ENCODE measurements at places on chromosomes 5 and 9. TPM values are rescaled to one million over a fixed set of nuclear protein-coding genes. Genes with fewer than 3 reads are reported as not detected.

- no peaks in the 10 kb centered on the region for H3K27me3 ChIP-seq
- no peak overlapping the region for H3K4me3 ChIP-seq
- no peak overlapping the region for H3K27ac ChIP-seq
Measured at GRCh38 chr9:4116071-4116581, 183.7 kb downstream of the GLIS3 start.

DNA sequence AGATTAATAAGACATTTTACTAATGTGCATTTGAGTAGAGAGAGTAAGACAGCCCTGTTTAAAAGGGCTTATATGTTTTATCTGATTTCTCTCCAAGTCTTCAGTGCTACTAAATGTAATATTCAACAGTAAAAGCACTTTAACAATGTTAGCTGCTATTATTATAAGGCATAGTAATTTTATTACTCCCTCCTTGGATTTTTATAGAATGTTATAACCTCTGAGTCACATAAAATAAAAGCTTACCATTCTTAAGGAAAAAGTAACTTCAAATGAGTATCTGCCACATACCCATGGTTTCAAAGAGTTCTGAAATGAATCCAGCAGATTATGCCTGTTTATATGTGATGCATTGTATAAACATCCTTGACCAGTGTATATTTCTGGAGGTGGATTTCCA is 19.0 kb downstream of the SPDL1 start:
- H3K27me3 ChIP-seq: no peaks in the 10 kb centered on the region
- DNase-seq: no peak
- no peak overlapping the region for H3K27ac ChIP-seq
- H3K4me3 ChIP-seq: no peak overlapping the region

- peaks cover 24% of the 10 kb centered on the region for H3K27me3 ChIP-seq
- no peaks in the 10 kb centered on the region for H3K36me3 ChIP-seq
- no peak overlapping the region for H3K4me3 ChIP-seq
- no peak for DNase-seq
Measured at GRCh38 chr9:131823701-131824146, 83.8 kb upstream of the RAPGEF1 start.

The SERF1B gene
- polyA plus RNA-seq: 60.9 TPM

- peaks cover 5% of the 10 kb centered on the region for H3K36me3 ChIP-seq
- no peak overlapping the region for H3K4me3 ChIP-seq
- no peak overlapping the region for H3K27ac ChIP-seq
- H3K4me1 ChIP-seq: peaks cover 6% of the 10 kb centered on the region
- no peaks in the 10 kb centered on the region for H3K27me3 ChIP-seq
Measured at GRCh38 chr9:77750284-77750683, 102.2 kb upstream of the GNA14 start.

DNA sequence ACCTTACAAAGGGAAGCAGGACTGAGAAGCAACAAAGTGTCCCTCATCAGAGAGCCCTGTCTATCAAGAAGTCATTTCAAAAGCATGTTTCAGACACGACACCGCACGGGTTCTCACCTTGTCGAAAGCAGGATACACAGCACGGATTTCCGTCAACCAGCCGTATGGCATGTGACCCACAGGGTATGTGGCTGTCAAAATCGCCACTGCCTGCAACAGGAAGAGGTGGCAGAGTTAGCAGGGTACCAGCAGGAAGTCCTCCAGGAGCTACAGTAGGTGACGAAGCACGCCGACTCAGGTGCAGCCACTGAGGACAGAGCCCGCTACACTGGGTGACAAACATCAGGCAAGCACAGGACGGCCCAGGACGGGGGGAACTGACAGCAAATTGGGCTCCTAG is 81.2 kb downstream of the OTULIN start:
- H3K4me3 ChIP-seq: no peak overlapping the region
- DNase-seq: no peak
- H3K36me3 ChIP-seq: peaks cover 9% of the 10 kb centered on the region
- H3K27me3 ChIP-seq: no peaks in the 10 kb centered on the region
- peaks cover 35% of the 10 kb centered on the region for H3K4me1 ChIP-seq

DNA sequence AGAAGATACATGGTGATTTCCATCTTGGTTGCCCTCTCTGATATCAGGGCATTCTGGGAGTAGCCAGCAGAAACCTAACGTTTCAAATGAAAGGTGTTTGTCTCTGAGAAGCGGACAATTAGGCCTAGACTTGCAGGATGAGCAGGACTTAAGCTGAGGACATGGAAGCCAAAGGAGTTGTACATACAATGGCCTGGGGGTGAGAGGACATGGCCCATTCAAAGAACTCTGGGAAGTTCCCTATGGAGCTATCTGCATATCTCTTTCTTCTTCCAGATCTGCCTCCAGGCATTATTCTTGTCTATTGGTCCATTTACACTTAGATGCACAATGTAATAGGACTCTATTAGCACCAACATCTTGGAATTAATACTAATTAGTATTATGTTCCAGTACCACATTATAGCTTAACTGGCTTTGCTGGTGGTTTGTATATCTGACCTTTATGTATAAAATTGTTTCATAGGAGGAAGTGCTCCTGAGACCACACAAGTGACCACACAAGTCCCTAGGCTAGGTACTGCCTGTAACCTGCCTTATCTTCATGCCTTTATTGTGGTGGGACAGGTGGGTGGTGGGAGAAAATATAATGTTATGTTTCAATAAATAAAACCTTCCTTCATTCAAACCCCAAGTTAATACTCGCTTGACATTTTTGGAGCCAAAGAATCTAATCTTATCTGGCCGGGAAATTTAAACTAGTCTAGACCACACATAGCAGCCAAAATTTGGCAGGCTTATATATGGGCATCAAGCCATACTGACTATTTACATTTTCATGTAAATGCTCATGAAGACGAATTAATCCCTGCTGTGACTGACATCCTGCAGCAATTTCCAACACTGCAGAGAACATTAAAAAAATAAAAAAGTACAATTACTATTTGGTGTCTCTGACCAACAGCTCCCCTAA is 52.1 kb upstream of the EQTN start:
- H3K36me3 ChIP-seq: no peaks in the 10 kb centered on the region
- no peak overlapping the region for H3K27ac ChIP-seq
- H3K4me1 ChIP-seq: no peaks in the 10 kb centered on the region
- H3K27me3 ChIP-seq: no peaks in the 10 kb centered on the region

DNA sequence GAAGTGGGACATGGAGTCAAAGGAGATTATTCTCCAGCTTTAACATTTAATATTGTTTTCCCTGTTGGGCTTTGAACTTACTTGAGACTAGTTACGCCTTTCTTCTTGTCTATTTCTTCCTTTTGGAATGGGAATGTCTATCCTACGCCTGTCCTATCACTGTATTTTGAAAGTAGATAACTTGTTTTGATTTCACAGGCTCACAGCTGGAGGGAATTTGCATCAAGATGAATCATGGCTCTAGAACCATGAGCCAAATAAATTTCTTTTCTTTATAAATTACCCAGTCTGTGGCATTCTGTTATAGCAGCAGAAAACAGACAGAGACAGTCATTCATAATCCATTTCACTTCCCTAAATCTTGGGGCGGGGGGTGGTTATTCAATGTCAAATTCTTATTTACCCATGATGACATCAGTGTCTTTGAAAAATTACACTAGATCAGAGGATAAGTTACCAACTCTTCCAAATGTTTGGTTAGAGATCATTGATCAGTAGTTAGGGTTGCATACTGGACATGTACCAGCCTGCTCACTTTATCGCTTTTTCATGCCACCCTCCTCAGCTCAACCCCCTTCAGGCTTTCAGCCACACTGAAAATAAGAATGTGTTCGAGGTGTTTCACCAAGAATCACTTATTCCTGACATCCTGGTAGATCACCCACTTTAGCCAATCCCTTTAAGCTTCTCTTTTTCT is 419.6 kb upstream of the PIK3R1 start:
- no peaks in the 10 kb centered on the region for H3K4me1 ChIP-seq
- H3K36me3 ChIP-seq: no peaks in the 10 kb centered on the region
- no peak overlapping the region for H3K27ac ChIP-seq
- DNase-seq: no peak
- no peak overlapping the region for H3K4me3 ChIP-seq

The MYMK gene
- polyA plus RNA-seq: 0.39 TPM

- peak; percentile 72 for DNase-seq
- H3K4me3 ChIP-seq: peak overlapping the region; percentile 57
- H3K27ac ChIP-seq: peak overlapping the region; percentile 94
- no peaks in the 10 kb centered on the region for H3K36me3 ChIP-seq
- no peaks in the 10 kb centered on the region for H3K27me3 ChIP-seq
- peaks cover 28% of the 10 kb centered on the region for H3K4me1 ChIP-seq
Measured at GRCh38 chr5:16617274-16617968, 624 bp upstream of the RETREG1 start.

- DNase-seq: peak; percentile 50
- no peak overlapping the region for H3K27ac ChIP-seq
- H3K4me1 ChIP-seq: peaks cover 5% of the 10 kb centered on the region
- no peaks in the 10 kb centered on the region for H3K36me3 ChIP-seq
Measured at GRCh38 chr9:135978642-135979546, 17.7 kb upstream of the UBAC1 start.

DNA sequence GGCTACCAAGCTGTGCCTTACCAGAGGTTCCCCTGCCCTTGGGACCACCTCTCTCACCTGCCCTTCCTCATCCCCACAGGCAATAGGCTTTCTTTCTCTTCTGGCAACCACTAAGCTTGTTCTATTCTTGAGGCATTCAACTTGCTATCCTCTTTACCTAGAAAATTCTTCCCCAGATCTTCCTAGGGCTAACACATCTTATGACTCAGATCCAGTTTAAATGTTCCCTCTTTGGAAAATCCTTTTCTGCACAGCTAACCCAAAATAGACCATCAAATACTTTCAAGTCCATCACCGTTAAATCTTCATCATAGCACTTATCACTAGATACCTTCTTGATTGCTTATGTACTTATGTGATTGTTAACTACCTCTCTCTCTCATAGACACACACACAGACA is 93.7 kb downstream of the ENC1 start:
- no peak overlapping the region for H3K4me3 ChIP-seq
- H3K27ac ChIP-seq: no peak overlapping the region
- no peaks in the 10 kb centered on the region for H3K27me3 ChIP-seq
- no peaks in the 10 kb centered on the region for H3K4me1 ChIP-seq

The CCDC112 gene
- polyA plus RNA-seq: 5.6 TPM

The SPATA31A3 gene
- not detected for polyA plus RNA-seq

The IGFBPL1 gene
- polyA plus RNA-seq: 0.55 TPM

The PARP8 gene
- 29.0 TPM for polyA plus RNA-seq

GRCh38 chr5:38790891-38791290 is 54.9 kb upstream of the OSMR start:
- H3K27me3 ChIP-seq: no peaks in the 10 kb centered on the region
- no peaks in the 10 kb centered on the region for H3K36me3 ChIP-seq
- H3K4me3 ChIP-seq: no peak overlapping the region
- DNase-seq: no peak
- no peaks in the 10 kb centered on the region for H3K4me1 ChIP-seq

DNA sequence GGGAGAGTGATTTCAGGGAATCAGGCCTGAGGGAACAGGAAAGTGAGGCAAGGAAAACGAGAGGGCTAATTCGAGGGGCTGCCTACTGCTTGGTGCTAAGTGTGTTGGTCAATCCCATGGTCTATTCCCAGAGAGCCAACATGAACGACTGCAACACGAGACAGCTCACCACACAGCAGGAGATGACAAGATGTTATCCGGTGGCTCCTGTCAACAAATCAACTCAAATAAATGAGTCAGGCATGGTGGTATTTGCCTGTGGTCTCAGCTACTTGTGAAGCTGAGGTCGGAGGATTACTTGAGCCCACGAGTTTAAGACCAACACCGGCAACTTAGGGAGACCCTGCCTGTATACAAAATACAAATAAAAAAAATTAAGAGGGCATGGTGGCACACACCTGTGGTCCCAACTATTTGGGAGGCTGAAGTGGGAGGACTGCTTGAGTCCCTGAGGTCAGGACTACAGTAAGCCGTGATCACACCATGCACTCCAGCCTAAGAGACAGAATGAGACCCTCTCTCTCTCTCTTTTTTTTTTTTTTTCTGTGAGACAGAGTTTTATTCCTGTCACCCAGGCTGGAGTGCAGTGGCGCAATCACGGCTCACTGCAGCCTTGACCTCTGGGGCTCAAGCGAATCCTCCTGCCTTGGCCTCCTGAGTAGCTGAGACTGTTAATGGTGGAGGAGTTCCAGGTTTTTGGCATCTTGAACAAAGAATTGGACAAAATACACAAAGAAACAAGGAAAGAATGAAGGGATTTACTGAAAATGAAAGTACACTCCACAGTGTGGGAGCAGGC is 9.0 kb upstream of the FAF2 start:
- H3K27ac ChIP-seq: no peak overlapping the region
- H3K36me3 ChIP-seq: no peaks in the 10 kb centered on the region
- no peaks in the 10 kb centered on the region for H3K27me3 ChIP-seq
- H3K4me3 ChIP-seq: no peak overlapping the region

All from thymus (tissue), 14 donors.